ENCODE measurements at places on chromosomes 16 and 17. TPM values are rescaled to one million over a fixed set of nuclear protein-coding genes. Genes with fewer than 3 reads are reported as not detected.

The PABPN1L gene
- not detected for total RNA-seq

The CACNA1H gene
- total RNA-seq = 330 TPM

The SLC12A3 gene
- not detected for total RNA-seq

The MTSS2 gene
- 234 TPM for total RNA-seq
